HCEC 1CT (cell line): ENCODE measurements at places on chromosomes 2 and 18.
A peak's percentile ranks its signal among the peaks of the same experiment; 100 is the strongest.

- DNase-seq = no peak
These were observed 63.0 kb downstream of the TWIST2 start for GRCh38 chr2:238910751-238911351.

DNA sequence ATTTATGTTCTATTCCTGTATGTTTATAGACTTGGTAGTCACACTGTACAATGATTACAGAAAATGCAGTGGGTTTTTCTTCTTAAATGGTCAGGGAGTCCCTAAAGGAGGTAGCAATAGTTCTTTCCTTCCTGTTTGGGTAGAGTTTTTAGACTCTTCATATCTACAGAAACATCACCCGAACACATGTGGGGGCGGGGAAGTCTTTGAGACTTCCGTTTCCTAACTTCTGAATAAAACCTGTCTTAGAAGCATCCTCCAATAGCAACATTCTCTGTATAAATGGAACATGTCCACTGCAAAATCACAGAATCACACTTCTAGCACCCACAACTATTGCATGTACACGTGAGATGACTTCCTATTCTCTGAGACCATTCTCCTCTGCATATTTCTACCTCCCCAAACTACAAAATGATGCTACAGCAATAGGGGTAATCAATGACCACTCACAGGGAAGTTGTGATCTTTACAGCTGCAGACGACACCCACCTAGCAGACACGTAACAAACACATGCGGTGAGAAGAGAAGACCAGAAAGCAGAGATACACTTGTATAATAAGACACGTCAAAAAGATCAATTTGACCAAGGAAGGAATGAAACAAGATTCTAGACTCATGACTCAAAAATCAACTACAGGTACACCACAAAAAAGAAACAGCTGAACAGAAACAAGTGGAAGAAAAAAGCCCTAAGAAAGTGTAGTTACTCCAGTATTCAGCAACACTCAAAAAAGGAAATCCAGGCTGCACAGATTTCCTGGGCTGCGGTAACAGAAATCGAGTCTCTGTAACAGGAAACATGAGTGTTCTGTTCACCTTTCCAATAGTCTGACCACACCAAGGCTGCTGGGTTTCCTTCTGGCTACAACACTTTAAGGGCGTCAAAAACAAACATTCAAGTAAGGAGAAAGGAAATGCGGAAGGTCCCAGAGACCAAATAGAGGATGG lies 120.4 kb downstream of the ZNF516 start:
- no peak for DNase-seq

DNA sequence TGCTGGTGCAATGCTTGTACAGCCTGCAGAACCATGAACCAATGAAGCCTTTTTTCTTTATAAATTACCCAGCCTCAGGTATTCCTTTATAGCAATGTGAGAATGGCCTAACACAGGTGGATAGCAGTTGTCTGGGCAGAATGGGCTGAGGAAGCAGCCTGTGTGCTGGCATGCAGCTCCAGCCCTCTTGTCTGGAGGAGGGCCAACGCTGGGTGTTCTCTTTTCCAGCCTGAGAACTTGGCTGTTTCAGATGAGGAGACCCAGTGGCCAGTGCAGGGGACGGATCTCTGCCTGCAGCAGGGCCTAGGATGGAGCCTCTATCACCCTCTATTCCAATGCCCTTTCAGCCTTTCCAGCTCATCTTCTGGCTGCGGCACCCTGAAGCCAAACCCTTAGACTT lies 58.8 kb downstream of the CTIF start:
- no peak for DNase-seq

DNA sequence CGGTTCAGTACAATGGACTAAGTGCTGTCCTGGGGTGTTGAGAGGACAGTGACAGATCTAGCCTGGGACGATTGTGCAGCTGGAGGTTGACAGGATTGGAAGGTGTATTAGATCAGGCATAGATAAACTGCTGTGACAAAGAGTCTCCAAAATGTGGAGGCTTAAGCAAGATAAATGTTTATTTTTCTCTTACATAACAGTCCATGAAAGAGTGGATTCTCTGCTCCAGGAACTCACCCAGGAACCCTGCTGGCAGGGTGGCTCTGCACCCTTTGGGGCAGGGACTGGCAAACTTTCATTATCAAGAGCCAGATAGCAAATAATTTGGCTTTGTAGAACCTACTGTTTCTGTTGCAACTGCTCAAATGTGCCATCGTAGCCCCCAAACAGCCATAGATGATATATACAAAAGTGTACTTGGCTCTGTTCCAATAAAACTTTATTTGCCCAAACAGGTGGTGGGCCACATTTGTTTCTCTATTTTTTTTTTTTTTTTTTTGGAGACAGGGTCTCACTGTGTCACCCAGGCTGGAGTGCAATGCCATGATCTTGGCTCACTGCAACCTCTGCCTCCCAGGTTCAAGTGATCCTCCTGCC lies 9.7 kb downstream of the HRH4 start:
- no peak for DNase-seq

DNA sequence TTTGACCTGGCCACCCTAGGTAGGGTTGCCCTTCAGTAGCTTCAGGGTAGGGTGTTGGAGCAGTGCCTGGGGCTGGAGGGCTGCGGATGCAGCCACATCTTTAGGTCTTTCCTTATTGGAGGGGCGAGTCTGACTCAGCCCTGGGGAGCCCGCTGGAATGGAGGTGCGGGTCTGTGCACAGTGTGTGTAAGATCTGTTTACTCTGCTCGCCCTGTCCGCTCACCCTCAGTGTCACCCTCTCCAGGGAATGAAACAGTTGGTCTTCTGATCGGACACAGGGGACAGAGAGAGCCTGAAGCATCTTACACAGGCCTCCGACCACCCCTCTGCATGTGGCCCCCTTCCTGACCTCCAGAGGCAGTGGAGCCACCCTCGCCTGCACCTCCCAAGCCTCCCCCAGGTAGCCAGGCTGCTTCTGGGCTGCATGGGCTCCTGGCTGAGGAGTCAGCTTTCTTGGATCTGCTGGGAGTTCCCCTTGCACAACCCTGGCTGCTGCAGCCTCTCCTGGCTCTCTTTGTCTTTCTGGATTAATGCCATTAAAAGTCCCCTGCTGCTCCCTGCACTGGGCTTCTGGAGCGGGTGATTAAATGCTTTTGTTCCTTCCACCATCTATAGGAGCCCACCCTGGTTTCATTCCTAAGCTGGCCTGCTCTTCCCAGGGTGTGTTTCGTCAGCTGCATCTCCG lies 82.6 kb downstream of the ASB1 start:
- no peak for DNase-seq

- no peak for DNase-seq
These were observed 120.9 kb upstream of the ITGB6 start for GRCh38 chr2:160321006-160321405.

DNA sequence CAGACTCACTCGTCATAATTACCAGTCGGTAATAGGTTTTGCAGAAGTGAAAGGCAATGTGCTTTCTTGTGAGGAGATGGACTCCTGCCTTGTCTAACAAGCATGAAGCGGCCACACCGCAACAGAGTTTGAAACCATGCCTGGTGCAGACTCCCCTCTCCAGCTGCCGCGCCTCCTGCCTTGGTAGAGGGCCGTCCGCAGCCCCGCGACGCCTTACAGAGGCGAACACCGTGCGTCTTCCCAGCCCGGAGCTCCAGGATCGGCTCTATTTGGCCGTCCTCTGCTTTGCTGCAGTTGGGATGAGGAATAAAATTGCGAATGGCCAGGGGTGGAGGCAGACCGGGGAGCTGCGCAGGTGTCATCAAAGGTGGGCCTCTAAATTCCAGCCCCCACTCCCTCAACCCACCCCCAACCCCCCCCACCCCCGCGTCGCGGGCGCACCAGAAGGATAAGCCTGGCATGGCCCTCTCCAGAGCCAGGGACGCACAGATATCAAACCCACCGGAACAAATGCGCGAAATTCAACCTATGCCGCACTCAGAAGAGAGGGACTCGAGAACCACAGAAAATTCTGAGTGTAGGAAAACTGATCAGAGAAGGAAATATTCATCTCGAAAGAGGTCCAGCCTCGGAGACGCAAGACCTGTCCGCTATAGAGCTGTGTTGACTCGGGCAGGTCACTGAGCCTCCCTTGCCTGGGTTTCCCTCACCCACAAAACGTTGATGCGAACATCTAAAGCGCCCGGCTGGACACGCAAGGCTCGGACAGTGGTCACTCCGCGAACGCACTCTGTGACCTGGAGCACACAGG lies 1.1 kb downstream of the TRABD2A start:
- no peak for DNase-seq

- no peak for DNase-seq
These were observed 2.7 kb downstream of the CDCA7 start for GRCh38 chr2:173357346-173357745.

DNA sequence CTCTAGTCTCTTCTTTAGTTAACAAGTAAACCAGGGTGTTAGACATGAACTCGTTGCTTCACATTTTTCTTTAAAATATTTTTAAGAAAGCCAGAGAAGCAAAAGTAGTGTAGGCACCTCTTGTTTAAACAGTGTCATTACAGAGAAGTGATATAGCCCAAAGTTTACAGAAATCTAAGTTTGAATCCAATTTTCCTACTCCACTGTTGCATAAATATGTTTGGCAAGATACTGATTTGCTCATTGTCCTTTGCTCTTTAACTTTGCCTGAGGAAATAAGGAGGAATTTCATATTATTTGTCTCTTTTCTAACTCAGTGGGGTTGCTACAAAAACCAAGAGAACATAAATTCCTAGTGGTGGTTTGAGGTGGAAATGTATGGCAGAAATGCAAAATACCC lies 81.1 kb downstream of the PAX3 start:
- no peak for DNase-seq

DNA sequence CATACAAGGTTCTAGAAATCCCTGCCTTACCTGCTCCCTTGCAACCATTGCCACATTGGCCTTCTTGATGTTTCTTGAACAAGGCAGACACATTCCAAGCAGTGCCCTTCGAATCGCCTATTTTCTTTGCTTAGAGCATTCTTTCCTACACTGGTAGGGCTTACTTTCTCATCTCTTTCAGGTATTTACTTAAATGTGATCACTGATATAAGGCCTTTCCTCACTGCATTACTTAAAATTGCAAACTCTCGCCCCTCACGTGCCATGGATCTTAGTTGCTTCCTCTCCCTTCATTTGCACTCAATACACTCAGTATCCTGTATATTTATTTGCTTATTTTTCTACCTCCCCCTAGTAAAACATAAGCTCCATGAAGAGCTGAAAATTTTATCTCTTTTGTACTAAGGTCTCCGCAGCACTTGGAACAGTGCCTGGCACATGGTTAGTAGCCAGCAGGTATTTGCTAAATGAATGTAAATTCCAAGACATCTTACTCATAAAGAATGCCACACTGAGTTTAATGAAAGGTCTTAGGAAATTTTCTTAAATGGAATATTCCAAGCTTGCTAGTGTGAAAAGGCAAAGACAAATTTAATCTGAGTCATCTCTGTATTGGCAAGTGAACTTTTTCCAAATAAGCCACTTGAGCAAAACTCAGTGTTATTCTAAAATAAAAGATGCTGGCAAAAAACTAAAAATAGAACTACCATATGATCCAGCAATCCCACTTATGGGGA lies 42.4 kb upstream of the FIGN start:
- peak; percentile 89 for DNase-seq

DNA sequence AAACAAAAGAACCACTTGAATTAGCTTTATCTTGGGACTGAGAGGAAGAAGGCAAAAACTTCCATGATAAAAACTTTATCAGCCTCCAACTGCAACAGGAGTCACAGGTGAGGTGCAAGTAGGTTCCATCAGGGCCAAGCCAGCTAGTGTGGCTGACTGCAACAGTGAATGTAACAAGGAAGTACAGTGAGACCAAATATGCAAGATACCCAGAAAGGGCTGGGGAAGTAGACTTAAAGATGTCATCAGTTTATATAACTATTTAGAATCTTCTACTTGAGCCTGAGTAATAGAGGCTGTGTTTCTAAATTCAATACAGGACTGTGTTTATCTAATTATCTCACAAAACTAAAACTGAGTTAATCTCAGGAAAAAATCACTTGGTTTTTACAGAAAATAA lies 14.8 kb downstream of the PLEKHM3 start:
- no peak for DNase-seq

DNA sequence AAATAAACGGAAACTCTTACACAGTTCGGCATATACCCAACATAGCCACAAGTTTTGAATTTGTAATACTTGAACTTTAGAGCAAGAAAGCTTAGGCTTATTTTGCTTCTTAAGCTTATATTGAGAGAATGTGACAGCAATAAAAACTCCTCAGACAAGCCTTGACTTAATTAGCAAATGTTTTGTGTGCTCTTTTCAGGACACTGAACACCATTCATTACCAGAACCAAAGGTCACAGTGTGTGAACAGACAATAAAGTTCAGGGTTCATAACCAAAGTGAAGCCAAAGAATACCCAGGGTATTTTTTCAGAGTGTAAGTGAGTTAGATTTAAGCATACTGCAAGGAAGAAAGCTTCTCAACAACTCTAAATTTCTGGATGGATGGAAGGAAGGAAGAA lies 605.8 kb downstream of the METTL4 start:
- no peak for DNase-seq

GRCh38 chr2:213001297-213001910 lies 150.0 kb downstream of the IKZF2 start:
- no peak for DNase-seq

DNA sequence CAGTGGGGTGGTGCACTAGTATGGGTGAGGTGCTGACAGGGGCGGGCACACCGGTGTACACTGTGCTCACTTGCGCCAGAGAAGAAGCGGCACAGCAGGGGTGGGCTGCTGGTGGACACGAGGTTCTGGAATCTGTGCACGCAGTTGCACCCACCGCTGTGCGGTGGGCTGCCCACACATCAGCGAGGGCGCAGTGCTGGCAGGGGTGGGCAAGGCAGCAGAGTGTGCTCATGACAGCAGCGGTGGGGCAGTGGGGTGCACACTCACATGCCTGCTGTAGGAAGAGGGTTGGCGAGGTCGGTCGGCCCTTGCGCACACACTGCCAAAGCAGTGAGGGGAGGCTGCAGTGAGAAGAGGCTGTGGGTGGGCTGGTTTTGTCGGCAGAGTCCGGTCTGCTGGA lies 141.8 kb downstream of the GALNT13 start:
- no peak for DNase-seq

- peak; percentile 43 for DNase-seq
These were observed 762 bp downstream of the INO80C start for GRCh38 chr18:35497027-35497369.

- DNase-seq = no peak
These were observed 42.9 kb downstream of the SRBD1 start for GRCh38 chr2:45567974-45568789.
